Stimulated activated CD8-positive, alpha-beta memory T cell treated with anti-CD3 and anti-CD28 coated beads, Interleukin-2, amount 100 ng/mL, for 1 hour (primary cell): ENCODE measurements at places on chromosomes 4 and X.

DNA sequence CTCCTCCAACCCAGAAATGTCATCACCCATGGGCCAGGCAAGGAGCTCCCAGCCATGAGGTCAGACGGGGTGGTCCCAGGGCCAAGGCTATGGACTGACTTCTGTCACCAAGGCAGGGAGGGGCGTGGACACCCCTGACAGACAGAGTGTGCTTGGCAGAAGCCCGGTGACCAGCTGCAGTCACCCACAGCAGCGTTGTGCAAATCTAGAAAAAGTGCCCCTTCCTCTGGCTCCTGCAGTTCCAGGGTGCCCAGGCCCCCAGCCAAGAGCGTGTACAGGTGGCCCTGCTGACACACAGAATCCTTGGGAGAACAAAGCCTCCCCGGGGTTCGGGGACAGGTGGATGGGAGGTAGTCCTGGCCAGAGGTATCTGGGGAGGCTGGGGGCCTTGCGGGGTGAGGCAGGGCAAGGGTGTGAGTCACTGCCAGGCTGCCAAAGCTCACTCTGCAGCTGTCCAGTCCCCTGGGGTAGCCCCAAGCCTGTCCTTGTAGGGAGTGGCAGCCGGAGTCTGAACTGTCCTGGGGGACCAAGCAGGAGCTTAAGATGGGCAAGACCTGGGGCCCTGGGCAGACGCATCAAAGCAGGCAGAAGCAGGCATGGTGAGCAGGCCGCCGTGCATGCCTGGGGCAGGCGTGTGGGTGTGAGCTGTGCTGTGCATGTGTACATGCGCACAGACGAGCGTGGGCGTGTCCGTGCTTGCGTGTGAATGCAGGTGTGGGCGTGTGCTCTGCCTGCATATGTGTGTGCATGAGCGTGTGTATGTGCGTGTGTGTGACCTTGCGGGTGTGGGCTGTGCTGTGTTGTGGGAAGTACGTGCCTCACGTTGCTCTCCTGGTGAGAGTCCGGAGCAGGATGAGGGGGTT lies 3.3 kb downstream of the MYL5 start:
- no peak for DNase-seq

- no peak for DNase-seq
Measured at GRCh38 chr4:170037481-170037880, 11.3 kb upstream of the MFAP3L start.

GRCh38 chr4:52883183-52883621 lies 21.1 kb downstream of the RASL11B start:
- no peak for DNase-seq

DNA sequence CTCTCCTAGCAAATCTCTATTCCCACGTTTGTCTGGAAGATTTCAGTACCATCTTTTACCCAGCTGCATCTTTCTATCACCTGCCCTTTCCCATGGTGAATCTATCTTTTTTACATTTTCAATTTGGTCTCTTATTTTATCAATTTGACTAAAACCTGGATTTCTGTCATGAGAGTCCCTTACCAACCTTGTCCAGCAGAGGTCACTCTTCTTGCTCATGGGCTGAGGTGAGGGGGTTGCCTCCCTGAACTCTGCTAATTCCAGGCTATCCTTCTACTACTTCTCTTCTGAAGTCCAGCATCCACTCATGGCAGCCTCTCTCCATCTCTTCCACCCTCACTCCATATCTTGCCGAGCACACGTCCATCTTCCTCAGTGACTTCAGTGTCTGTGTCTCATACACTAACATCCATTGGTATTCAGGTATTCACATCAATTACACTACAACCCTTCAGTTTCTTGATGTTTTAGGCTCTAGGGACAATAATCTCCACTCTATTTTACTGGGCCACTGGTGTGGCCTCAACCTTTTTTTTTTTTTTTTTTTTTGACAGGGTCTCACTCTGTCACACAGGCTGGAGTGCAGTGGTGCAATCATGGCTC lies 17.8 kb upstream of the ZNF827 start:
- no peak for DNase-seq

DNA sequence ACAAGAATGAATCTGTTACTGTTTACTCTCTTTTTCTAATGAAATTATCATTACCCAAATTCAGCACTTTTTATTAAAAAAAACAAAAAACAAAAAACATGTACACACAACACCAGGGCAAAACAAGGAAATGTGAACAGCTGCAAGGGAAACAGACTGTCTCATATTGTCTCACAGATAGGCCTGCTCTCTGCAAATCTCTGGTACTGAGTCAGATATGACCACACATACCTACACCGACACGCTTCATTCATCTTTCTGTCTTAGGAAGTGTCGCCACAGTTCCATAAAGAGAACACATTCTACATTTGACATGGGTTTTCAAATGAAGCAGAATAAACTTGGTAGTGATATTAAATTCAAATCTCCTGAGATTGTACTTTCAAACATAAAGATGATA lies 92.2 kb upstream of the GPR34 start:
- no peak for DNase-seq

- no peak for DNase-seq
Measured at GRCh38 chr4:113209652-113210320, 160.3 kb downstream of the ANK2 start.

DNA sequence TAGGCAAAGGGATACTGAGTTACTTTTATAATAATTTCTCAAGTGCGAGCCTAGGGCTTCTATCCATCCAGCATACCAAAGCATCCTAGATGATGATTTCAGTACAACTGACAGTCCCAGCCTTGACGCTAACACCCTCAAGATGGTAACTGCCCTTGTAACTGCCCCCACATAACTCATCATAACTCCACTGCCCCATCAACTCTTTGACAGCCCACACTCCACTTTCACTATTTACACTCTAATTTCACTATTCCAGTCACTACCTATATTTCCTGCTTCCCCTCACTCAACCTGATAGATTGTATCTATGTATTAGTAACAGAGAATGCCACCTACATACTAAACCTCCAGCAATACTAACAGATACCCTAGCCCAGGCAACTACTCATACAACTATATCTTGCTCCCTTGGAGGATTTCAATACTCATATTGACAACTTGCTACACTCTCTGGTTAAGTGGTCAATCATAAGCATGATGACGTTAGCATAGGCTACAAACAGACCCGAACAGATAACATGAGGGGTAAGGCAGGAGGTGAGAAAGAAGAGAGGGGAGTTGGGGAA lies 65.0 kb downstream of the HUWE1 start:
- no peak for DNase-seq

- DNase-seq = no peak
Measured at GRCh38 chrX:135275973-135276372, 24.1 kb downstream of the ETDA start.

DNA sequence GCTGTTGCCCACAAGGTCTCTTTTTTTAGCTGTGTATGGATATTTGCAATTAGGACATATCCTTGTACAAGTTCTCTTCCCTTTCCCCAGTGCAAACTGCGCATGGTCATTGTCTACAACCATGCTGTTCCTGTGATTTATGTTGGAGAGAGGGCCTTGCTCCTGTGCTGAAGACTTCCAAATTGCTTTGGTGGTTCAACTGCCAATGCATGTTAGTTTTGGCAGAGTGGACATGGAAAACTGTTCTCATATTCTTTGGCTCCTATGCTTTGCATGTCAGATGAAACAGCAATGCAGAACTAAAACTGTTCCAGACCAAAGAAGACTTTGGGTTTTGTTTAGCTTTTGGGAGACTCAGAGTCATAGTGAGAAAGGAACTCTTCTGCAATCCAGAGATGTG lies 148.8 kb upstream of the EDNRA start:
- no peak for DNase-seq

DNA sequence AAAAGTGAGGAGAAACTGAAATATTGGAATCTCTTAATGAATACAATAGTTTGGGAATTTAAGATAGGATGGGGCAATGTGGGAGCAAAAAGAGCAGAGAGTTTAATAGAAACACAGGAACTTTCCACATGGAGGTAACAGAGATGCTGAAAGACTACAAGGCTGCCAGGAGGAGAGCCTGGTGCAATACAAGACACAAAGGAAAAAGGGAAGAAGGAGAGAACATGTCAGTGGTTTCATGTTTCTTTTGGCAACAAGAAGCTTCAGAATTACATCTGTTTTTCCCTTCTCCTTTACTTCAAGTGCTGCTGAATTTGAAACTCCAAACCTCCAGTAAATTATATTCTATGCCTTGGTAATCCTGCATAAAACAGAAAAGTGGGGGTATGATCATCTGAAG lies 474.3 kb downstream of the FAT4 start:
- DNase-seq = no peak

DNA sequence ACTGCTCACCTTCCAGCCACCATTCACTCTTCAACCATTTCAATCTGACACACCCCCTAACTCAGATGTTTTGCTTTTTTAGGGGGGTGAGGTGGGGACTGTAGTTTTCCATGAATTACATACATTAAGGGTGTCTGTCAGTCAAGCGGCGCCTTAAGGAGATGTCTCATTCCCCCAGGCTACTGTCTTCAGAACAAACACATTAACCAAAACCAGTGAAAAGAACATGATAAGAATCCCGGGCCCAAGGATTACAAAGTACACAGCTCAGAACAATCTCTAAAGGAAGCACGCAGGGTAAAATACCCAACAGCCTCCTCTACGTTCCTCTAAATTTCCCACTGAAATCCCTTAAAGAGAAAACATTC lies 62.5 kb upstream of the IRF2 start:
- no peak for DNase-seq

DNA sequence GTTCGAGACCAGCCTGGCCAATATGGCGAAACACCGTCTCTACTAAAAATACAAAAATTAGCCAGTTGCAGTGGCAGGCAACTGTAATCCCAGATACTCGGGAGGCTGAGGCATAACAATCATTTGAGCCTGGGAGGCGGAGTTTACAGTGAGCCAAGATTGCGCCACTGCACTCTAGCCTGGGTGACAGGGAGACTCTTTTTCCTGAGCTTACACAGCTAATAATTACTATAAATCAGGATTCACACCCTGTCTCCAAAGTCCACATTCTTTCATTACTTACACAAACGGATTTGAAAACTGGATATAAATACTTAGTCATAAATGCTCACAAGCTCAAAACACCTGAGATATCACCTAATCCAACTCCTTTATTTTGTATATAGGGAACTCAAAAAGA lies 151.6 kb downstream of the LRBA start:
- no peak for DNase-seq

GRCh38 chrX:125544031-125544660 lies 224.5 kb downstream of the TEX13C start:
- DNase-seq = no peak

DNA sequence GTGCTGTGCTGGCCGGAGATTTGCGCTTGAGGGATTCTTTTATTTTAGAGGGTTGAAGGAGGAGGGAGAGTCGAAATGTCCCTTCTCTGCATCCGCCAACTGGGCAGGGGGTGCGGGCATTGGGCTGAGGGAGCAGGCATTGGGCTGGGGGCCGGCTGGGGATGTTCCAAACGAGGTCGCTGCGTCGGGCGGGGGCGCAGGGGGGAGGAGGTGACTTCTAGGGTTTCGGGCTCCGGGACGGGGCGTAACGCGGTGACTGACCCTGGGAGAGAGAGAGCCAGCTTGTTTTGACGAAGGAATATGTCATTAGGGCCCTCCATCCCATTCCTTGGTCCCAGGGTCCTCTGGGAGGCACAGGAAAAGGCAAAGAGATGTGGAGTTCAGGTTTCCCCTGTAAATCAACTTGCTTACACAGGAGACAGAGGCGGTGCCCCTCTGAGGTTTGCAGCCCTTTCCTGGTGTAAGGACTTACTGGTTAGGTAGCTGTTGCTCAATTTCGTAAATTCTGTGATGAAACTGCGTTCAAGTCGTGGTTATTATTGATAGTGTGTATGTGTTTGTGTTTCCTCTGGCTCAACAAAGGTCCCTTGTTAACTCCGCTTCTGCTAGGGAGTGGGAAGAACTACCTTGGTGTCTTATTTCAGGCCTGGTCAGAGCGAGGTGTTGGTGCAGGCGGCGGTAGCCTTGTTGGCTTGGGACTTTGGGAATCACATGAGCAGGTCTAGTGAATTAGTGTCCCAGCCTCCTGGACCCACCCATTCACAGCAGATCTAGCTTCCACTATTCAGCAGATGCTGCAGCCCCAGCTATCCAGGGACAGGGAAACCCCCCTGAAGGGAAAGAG lies 716 bp downstream of the FHIP1A start:
- DNase-seq = no peak

DNA sequence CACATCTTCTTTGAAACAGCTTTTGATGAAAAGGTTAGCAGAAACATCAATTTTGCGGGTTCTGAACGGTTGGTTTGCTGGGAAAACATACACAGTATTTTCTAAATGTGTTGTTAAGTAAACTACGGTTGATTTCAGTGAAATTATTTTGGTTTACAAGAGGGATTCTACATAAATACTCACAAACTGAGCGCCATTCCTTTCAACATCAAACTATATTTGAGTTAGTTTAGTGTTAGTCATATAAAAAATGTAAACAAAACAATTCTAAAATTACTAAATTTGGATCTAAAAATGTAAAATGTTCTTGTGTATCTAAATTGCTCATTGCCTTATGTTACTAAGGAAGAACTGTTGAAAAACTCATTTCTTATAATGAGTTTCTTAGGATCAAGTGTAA lies 425.6 kb downstream of the PCDH18 start:
- DNase-seq = no peak

- DNase-seq = no peak
Measured at GRCh38 chr4:121597346-121597934, 99.3 kb downstream of the ANXA5 start.

DNA sequence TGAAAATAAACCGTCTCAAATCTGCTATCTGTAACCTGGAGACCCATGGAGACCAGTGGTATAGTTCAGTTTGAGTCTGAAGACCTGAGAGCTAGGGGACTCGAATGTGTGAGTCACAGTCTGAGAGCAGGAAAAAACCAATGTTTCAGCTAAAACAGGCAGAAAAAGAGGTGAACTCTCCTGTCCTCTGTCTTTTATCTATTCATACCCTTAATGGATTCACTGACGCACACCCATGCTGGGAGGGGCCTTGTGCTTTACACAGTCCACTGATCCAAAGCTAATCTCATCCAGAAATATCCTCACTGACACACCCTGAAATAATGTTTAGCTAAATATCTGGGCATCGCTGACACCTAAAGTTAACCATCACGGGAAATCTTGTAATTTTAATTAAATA lies 297.9 kb downstream of the GPM6A start:
- no peak for DNase-seq

DNA sequence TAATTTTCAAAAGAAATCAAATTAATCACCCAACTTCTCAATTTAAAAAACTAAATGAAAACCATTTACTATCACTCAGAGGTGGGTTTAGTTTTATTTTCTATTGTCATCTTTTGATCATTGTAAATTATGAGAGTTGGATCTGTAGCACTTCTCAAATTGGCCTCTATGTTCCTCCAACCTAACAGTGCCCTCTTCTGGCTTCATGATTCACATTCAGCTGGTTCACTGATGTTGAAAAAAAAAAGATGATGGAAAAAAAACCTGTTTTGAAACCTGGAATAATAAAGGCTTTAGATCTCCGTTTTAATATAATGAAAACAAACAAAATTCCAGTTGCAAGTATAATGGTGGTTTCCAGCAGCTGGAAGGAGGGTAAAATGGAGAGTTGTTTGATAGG lies 2.4 kb upstream of the NBDY start:
- DNase-seq = no peak

- DNase-seq = no peak
Measured at GRCh38 chr4:154741131-154741665, 2.6 kb upstream of the LRAT start.
